ENCODE measurements at places on chromosomes 2 and 18.
A peak's percentile ranks its signal among the peaks of the same experiment; 100 is the strongest.

- no peak overlapping the region for H3K27ac ChIP-seq
- no peak for DNase-seq
- no peaks in the 10 kb centered on the region for H3K36me3 ChIP-seq
- no peak overlapping the region for H3K4me3 ChIP-seq
- peaks cover 6% of the 10 kb centered on the region for H3K27me3 ChIP-seq
These were observed 267.5 kb downstream of the TGIF1 start for GRCh38 chr18:3717376-3718025.

DNA sequence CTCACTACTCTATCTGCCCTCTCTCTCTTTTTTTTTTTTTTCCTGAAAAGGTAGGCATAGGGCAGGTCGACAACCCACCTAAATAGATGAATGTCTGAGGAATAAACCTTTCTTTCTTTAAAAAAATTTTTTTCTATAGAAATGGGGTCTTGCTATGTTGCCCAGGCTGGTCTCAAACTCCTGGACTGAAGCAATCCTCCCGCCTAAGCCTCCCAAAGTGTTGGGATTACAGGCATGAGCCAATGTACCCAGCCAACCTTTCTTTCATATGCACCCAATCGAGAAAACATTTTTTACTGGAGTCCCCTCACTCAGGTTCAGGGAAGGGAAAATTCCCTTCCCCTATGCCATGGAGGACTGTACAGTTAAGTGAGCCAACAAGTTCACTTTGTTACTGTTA, 31.0 kb downstream of the CFAP210 start:
- no peak overlapping the region for H3K4me3 ChIP-seq
- peaks cover 8% of the 10 kb centered on the region for H3K27me3 ChIP-seq
- DNase-seq, result no peak
- no peak overlapping the region for H3K27ac ChIP-seq
- H3K36me3 ChIP-seq, result no peaks in the 10 kb centered on the region

GRCh38 chr18:24735624-24736231, 275.3 kb downstream of the HRH4 start:
- no peak overlapping the region for H3K4me3 ChIP-seq
- no peaks in the 10 kb centered on the region for H3K36me3 ChIP-seq
- no peaks in the 10 kb centered on the region for H3K27me3 ChIP-seq
- H3K27ac ChIP-seq, result no peak overlapping the region
- H3K4me1 ChIP-seq, result no peaks in the 10 kb centered on the region
- DNase-seq, result no peak

GRCh38 chr2:109059474-109060165, 69.4 kb upstream of the SH3RF3 start:
- H3K27ac ChIP-seq, result no peak overlapping the region
- no peaks in the 10 kb centered on the region for H3K4me1 ChIP-seq
- H3K4me3 ChIP-seq, result no peak overlapping the region
- no peaks in the 10 kb centered on the region for H3K36me3 ChIP-seq

DNA sequence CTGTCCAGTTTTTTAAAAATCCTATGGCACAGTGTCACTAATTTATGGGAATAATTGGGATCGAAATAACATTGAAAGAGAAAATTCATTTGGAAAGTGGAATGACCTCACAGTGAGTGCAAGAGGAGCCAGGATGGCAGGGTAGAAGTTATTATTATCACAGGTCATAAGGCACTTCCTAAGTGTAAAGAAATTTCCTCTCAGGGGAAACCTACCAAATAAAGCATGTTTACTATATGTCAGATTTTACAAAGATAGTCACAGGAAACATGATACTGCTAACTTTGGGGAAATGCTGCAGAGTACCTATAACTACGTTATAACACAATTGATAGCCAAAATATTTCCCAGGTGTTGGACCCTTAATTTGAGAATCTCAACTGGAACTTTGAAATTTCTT, 226.3 kb upstream of the SMAD7 start:
- no peak overlapping the region for H3K4me3 ChIP-seq
- H3K36me3 ChIP-seq, result peaks cover 2% of the 10 kb centered on the region
- peaks cover 25% of the 10 kb centered on the region for H3K4me1 ChIP-seq
- H3K27me3 ChIP-seq, result no peaks in the 10 kb centered on the region
- no peak overlapping the region for H3K27ac ChIP-seq
- DNase-seq, result no peak

- no peaks in the 10 kb centered on the region for H3K27me3 ChIP-seq
- DNase-seq, result no peak
- H3K36me3 ChIP-seq, result no peaks in the 10 kb centered on the region
- H3K27ac ChIP-seq, result no peak overlapping the region
- peaks cover 11% of the 10 kb centered on the region for H3K4me1 ChIP-seq
- H3K4me3 ChIP-seq, result no peak overlapping the region
These were observed 88.7 kb downstream of the NEDD4L start for GRCh38 chr18:58132595-58133261.

DNA sequence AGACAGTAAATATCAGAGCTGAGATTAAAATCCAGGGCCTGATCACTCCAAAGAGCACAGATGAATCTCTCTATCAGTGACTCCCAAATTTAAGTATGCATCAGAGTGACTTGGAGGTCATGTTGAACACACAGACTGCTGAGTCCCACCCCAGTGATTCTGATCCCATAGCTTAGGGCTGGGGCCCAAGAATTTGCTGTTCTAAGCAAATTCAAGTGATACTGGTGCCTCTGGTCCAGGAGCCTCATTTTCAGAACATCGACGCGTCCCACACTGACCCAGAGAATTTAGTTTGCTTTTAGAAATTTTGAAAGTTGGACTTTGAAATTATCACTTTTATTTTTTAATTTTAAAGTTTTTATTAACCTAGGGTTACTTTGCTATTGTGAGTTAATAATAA, 72.7 kb upstream of the NETO1 start:
- H3K27me3 ChIP-seq, result no peaks in the 10 kb centered on the region
- DNase-seq, result no peak
- H3K36me3 ChIP-seq, result no peaks in the 10 kb centered on the region
- no peak overlapping the region for H3K4me3 ChIP-seq
- H3K27ac ChIP-seq, result no peak overlapping the region
- H3K4me1 ChIP-seq, result no peaks in the 10 kb centered on the region

DNA sequence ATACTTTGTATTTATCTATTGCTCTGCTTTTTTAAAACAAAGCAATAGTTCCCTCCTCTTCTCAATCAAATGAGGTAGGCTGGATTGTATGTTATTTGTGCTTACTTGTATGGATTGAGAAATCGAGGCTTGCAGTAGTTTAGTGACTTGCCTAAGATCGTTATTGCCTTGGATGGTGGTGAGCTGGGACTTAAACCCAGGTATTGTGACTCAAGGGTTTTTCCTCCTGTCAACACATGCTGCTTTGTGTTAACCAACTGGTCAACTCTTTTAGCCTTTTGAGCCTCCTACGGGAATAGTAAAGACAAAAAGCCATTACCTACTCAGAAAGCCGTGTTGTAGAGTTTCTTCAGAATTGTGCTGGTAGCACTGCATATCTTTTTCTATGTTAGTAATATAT, 95.2 kb upstream of the THUMPD2 start:
- no peak overlapping the region for H3K27ac ChIP-seq
- no peak overlapping the region for H3K4me3 ChIP-seq
- H3K36me3 ChIP-seq, result no peaks in the 10 kb centered on the region
- no peaks in the 10 kb centered on the region for H3K27me3 ChIP-seq

DNA sequence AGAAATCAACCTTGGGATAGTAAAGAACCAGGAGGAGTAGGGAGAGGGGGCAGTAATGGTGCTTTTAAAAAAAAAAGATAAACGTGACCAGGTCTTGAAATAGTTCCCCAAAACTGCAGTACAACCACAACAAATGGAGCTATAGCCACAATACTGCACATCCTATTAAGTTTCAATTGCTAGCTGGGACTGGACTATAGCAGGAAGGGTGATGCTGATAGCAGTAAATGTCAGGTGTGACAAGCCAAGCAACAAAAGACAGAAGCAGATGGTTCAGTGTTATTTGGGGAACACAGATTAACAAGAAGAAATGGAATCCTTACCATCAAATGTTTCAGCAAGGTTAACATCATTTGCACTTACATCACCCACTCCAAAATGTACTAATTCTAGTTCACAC, 10.1 kb downstream of the RPS27A start:
- H3K36me3 ChIP-seq, result peaks cover 61% of the 10 kb centered on the region
- H3K4me3 ChIP-seq, result no peak overlapping the region
- H3K27me3 ChIP-seq, result no peaks in the 10 kb centered on the region
- H3K27ac ChIP-seq, result no peak overlapping the region
- no peak for DNase-seq

DNA sequence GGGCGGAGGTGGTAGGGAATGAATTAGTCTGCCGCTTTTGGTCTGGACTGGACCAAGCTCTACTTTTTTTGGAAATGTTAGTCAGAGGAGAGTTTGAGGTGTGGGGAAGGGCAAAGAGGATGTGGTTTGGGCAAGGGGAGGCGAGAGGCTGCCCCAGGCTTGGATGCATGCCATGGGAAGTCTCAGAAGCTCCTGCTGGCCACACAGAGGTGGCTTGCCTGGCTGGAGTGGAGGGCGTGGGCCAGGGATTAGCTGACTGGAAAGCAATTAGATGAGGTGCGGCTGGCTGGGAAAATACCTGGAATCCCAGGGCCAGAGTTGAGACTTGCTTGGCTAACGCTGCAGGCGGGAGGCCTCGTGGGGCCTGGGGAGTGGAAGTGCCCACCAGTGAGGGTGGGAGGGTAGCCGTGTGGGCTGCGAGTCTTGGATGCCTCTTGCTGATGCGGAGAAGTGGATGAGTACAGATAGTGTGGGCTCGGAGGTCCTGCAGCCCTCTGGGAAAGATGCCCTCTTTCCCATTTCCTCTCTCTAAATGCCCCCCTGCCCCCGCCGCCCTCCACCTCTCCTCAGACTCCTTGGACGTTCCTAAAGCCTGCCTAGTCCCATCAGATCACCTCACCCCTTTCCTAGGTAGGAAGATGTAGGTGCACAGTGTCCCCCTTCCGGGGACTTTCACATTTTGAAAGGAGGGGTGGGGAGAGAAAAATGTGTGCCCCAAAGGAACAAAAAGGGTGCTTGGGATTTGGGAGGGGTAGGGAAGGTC, 117.6 kb downstream of the SMAD7 start:
- H3K27me3 ChIP-seq, result peaks cover 2% of the 10 kb centered on the region
- no peaks in the 10 kb centered on the region for H3K36me3 ChIP-seq
- peak overlapping the region; percentile 33 for H3K4me3 ChIP-seq
- peaks cover 31% of the 10 kb centered on the region for H3K4me1 ChIP-seq
- peak; percentile 14 for DNase-seq

GRCh38 chr18:54604211-54604610, 13.2 kb downstream of the DYNAP start:
- no peak overlapping the region for H3K27ac ChIP-seq
- no peaks in the 10 kb centered on the region for H3K4me1 ChIP-seq
- H3K36me3 ChIP-seq, result no peaks in the 10 kb centered on the region

DNA sequence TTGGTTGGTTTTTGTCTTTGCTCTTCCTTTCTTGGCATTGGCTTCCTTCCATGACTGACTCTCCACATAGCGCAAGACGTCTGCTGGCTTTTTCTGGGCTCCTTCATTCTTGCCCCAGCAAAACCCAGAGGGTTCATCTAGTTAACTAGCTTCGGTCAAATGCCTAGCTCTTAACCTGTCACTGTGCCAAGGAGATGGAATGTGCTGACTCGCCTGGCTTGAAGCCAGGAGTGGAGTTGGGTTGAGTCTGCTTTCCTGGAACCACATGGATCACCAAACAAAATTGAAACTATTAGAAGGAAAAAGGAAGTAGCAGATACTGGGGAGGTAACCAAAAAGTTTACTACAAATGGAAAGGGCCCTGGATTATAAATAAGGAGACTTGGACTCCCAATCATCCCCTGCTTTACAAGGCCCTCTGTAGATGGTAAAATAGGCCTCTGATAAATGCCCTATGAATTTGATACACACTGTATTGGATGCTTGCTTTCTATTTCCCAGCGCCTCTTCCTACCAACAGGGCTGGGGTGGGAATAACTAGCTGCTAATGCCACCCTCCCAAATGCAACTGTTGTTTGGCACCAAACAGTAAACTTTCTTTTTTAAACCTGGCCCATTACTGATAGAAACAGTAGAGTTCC, 11.3 kb downstream of the MALT1 start:
- H3K4me1 ChIP-seq, result peaks cover 34% of the 10 kb centered on the region
- H3K27me3 ChIP-seq, result no peaks in the 10 kb centered on the region
- no peak overlapping the region for H3K27ac ChIP-seq
- no peak overlapping the region for H3K4me3 ChIP-seq
